ENCODE measurements at places on chromosomes 2 and 18.

DNA sequence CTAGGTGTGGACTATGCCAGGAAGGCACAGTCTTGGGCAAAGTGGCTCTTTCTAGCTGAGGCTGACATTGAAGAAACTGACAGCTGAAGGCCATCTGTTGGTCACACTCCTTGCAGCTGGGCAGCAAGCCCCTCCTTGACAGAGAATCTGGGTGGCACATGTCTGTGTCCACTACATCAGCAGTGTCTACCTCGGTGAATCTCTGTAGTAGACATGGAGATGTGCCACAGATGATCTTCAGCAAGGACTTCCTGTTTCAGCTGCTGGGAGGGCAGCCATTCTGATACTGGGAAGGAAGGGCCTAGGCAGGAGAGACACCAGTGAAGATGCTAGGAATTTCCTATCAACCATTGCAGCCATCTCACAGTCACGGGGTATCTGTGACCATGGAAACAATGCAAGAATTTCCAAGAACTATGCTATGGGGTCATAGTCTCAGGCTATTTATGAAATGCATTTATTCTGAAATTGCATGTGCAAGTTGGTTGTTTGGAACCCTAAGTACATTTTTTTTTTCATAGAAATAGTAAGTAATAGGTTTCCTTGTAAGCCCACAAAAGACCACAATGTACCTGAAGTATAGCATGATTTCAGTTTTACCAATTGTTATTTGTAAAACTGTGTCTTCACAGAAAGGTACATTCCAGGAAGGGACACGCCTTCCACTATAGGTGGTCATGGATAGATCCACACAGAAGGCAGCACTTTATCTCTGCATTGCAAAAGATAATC is 63.8 kb upstream of the DARS1 start:
- DNase-seq: no peak

DNA sequence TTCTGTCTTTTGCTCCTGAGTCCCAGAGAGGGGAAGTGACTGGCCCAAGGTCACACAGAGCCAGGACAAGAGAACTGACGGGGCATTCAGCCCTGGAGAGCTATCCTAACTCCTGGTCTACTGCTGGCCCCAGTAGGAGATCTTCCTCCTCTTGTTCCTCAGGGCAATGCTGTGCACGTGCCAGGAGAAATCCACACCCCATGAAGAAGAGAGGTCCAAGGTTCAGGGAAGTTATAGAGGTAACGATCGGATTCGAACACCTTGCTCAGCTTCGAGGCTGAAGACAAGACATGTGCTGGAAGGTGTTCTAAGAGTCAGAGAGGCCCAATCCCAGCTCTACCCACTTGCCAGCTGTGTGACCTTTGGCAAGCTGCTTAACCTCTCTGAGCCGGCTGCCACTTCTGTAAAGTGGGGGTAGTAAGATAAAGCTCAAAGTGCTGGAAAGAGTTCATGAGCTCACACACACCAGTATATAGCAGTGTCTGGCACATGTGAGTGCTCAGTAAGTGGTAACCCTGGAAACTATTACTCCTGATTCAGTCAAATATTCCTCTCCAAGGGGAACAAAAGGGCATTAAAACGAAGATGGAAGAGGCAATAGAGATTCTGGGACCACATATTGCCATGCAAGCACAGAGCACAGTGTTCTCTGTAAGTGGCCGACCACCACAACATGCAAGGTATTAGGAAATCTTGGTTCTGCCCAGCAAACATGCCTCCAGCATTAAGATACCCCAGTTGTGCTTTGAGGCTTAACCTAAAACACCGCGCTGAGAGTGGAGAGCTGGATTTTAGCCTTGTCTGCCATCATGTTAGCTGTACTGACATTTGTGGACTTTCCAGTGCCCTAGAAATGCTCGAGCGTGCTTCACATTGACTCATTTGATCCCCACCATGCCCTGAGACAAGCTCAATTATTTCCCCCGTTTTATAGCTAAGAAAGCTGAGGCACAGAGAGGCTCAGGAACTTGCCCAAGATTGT is 25.6 kb downstream of the SERTAD2 start:
- DNase-seq: no peak

- no peak for DNase-seq
Observed at GRCh38 chr2:152493945-152494528, 159.1 kb downstream of the FMNL2 start.

DNA sequence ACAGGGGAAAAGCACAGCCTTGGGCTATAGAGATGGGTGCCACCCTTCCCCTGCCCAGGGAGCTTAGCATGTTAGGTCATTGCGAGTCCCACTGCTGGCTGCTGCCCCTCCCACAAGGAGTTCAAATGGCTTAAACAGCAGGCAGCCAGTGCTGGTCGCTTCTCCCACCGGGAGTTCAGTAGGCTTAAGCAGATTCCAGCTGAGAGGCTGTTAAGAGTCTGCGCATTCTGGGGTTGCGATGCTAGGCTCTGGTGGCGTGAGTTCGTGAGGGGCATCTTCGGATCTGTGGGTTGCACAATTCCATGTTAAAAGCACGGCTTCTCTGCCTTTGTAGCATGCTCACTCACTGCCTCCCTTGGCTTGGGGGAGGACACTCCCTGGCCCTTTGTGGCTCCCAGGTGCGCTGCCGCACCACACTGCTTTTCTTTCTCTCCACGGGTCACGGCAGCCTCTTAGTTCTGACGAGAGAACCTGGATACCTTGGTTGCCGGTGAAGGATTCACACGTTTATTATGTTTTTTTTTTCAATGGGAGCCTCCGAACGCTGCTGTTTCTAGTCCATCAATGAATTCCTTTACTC is 93.2 kb downstream of the UNC80 start:
- no peak for DNase-seq

DNA sequence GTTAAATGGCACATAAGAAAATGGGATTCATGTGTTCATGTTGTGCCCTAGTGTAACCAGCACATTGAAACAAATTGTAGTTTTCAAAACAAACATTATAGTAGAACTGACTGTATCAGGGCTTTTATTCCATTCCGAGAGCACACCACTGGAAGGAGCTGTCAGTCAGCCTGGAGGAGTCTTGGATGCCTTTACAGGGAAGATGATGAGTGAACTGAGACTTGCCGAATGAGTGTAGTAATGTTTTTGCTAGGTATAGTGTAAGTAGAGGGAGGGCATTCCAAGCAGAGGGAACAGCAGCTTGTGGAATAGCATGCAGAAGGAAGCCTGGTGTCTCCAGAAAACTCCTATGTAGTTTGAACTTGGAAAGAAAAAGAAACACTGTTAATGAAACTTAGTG is 183.5 kb downstream of the MCFD2 start:
- DNase-seq: no peak

DNA sequence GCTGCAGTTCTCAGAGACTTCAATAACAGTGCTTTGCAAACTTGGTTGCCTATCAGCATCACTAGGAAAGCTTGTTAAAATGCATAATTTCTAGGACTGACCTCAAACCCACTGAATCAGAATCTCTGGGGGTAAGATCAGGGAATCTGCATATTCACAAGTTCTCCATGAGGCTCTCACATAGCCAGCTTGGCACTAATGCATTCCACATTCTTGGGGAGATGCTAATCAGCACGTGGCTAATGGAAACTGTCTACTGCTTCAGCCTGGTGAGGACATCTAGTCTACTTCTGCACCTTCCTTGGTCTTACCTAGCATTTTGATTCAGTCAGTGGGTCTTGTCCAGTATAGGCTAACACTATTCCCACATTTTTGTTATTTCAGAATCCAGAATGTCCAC is 56.3 kb downstream of the RBKS start:
- no peak for DNase-seq

DNA sequence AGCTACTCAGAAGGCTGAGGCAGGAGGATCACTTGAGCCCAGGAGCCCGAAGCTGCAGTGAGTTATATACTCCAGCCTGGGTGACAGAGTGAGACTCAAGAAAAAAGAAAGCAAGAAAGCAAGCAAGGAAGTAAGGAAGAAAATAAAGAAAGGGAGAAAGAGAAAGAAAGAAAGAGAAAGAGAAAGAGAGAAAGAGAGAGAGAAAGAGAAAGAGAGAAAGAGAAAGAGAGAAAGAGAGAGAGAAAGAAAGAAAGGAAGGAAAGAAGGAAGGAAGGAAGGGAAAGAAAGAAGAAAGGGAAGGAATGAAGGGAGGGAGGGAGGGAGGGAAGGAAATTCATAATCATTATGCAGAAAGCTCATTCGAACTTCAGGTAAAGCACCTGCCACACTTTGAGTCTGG is 33.9 kb downstream of the KIF3C start:
- DNase-seq: no peak

DNA sequence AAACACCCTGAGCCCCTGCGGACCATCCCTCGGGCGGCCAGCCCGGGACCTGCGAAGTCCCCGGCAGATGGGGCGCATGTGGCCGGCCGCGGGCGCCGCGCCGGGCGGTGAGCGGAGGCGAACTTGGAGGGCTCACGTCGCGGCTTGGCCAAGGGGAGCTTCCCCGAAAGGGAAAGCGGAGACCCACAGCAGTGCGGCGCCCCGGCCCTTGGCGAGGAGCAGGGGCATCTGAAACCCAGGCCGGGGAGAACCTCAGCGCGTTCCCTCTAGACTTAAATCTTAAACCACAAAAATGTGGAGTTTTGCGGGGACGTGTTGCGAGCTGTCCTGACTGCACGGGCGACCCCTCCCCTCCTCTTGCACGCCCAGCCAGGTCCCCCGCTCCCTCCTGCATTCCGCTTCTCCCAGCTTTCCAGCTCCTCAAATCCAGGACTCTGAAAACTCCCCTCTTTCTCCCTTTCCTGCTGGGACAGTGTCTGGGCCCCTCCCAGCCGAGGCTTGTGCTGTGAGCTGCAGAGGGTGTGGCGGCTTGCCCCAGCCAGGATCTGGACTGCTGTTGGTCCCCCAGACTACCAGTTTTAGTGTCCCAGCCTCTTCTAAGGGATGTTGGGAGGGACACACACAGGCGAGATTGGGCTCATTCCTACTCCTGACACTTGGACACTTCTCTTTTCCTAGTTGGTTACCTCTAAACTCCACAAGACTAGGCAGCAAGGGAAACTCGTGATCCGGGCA is 1.3 kb downstream of the FMNL2 start:
- no peak for DNase-seq

GRCh38 chr18:56662502-56662901 is 11.3 kb downstream of the WDR7 start:
- DNase-seq: no peak

All from stimulated activated CD8-positive, alpha-beta memory T cell treated with anti-CD3 and anti-CD28 coated beads, Interleukin-12 subunit alpha, Interleukin-12 subunit beta, amount 100 ng/mL, for 1 hour (primary cell).